ENCODE measurements at places on chromosomes 6 and 20.

GRCh38 chr6:161374971-161375873 lies 101.4 kb upstream of the AGPAT4 start:
- no peak for DNase-seq

DNA sequence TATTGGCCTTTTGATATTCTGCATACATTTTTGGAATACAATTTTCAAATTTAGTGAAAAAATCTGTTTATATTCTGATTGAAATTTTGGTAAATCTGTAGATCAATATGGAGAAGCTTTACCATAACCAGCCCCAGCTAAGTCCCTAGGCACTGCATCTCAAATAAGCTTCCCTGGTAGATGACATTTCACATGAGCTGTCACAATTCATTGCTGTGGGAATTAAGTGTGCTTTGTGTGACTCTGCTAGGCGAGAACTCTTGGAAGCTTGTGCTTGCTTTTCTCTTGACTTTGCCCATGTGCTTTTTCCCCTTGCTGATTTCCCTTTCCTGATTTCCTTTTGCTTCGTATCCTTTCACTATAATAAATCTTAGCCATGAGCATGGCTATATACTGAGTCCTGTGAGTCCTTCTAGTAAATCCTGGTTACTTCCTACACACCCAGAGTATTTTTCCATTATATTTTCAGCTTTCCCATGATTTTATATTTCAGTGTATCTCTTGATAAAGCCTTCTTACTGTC lies 166.5 kb upstream of the MMS22L start:
- no peak for DNase-seq

DNA sequence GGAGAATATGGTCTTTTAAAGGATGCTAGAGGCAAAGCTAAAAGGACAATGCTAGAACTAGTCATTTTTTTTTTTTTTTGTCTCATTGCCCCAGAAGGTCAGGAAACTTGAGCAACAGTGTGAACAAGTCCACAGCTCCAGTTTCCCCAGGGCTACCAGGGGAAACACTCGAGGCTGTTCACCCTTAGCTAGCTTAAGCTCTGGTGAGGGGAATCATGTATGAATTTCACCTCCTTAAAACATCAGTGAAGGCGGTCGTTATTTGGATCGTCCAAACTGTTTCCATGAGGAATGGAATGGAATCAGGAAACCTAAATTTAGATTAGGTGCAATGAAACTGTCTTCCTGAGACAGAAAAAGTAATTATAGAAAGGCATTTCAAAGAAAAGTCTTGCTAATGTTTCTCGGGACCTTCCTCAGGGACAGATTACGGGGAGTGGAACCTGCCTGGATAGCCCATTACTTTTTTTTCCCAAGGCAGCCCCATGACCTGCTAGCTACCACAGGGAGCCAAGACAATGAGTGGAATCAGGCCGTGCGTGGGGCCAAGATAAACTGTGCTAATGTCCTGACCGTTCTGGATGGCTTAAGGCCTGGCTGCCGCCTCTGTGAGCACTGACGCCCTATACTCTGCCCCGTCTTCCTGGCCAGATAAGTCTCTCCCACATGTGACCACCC lies 164.8 kb upstream of the SGK1 start:
- no peak for DNase-seq

DNA sequence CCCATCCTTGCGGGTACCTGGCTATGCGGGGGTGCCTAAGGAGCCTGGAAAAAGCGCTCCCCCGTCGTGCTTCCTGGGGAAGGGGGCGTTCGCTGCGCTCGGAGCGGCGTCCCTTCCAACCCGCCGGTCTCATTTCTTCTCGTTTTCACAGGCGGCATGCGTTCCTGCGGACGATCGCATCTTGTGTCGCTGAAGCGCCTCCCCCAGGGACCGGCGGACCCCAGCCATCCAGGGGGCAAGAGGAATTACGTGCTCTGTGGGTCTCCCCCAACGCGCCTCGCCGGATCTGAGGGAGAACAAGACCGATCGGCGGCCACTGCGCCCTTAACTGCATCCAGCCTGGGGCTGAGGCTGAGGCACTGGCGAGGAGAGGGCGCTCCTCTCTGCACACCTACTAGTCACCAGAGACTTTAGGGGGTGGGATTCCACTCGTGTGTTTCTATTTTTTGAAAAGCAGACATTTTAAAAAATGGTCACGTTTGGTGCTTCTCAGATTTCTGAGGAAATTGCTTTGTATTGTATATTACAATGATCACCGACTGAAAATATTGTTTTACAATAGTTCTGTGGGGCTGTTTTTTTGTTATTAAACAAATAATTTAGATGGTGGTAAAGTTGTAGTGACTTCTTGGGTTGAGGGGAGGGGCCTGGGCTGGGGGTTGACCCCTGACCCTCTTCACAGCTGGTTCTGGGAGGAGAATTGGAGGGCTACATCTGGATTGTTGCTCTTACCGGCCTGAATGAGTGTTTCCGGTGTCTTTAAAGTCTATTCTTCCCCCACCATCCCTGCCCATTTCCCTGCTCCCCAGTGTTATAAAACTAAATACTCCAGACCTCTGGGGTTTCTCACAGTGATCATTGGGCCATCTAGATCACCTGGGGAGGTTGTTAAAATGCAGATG lies 1.1 kb downstream of the ID1 start:
- no peak for DNase-seq

DNA sequence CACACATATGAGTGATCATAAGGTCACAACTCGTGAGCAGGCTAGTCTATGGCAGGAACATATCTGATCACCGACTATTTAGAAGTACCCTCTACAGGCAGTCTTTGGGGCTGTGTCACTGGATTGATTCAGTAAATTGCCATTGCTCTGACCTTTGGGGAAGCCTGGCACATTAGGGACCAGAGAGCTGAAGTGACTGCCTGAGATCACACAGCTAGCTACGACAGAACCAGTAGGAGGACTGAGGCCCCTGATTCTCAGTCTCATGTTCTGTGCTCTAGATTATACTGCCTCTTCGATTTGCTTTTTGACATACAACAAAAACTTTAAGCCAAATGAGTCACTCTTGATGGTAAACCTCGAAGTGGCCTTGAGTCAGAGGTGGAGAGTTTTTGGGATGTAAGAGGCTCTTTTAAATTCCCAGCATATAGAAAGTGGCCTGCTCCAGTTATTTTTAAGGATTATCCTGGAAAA lies 247.5 kb upstream of the SUPT3H start:
- no peak for DNase-seq

DNA sequence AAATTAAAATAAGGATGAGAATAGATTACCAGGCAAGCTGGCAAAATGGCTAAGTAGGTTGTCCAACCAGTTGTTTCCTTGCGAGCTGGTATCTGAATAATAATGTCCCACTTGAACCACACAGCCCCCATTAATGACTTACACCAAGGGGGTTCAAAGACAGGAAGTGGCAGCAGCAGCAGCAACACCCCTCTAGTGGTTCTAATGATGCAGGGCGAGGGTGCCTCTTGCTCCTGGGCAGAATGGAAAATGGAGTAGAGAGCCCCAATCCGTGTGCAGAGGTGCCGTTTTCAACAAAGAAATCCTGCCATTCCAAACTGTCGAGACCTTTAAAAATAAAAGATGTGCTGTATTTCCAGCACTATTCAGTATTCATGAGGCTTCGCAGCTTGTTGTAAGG lies 218.1 kb downstream of the TSHZ2 start:
- DNase-seq, result no peak

DNA sequence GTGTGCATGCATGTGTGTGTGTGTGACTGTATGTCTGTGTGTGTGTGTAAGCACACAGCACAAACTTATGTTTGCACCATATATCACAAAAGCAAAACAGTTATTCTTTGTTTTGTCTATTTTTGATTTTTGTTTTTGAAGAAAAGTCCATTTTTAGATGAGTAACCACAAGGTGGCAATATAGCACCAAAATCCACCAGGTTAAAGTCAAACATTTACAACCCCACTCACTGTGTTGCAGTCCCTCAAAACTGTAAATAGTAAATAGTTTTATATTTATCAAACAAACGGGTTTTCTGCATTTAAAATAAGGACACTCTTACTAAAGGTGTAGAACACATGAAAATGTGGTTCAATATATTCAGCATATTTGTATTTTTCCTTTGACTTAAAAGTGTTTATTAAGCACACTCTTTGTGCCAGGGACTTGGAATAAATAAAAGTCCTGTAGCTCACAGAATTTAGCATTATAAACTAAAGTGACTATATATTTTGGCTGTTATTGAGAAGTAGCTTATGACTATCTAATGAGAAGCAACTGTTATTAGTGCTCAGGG lies 118.5 kb downstream of the GFRAL start:
- DNase-seq, result peak; percentile 20

DNA sequence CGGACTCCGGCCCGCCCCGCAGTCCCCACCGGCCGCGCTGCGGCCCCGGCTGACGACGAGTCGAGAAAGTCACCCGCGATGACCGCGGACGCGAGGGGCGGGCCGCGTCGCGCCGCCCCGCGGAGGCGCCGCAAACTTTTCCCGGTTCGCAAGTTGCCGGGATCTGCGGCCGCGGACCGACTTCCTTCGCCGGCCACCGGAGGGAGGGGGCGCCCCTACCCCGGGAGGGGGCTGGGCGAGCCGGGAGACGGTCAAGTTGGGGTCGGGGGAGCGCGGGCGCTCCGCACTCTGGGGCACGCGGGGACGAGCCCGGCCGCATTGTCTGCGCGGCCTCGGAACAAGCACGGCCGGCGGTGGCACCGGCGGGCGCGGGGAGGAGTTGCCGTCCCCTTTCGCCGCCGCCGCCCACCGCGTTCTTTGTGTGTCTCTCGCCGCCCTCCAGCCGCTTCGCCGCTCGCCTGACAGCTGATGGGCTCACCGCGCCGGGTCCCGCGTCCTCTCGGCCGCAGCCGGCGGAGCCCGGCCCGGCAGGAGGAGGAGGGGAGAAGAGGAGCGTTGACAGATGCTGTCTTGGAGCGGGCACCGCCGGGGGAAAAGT lies 131.6 kb downstream of the OGFRL1 start:
- peak; percentile 60 for DNase-seq

GRCh38 chr20:21725892-21726291 lies 20.4 kb downstream of the PAX1 start:
- no peak for DNase-seq

DNA sequence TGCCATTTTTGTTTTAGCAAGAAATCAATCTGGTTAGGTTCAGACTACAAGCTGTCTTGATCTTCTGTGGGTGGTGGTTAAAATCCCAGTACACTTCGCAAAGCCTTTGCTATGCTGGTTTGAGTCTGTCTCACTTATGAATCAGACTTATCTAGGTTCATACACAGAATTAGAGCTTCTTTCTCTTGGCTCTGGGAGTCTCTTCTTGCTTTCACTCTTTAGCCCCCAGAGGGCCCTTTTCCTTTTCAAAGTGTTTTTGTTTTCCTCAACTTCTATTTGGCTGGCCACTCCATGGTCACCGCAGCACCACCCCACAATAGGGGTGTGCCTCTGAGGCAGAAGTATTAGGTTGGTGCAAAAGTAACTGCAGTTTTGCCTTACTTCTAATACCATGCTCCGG lies 21.3 kb downstream of the ECI2 start:
- no peak for DNase-seq

DNA sequence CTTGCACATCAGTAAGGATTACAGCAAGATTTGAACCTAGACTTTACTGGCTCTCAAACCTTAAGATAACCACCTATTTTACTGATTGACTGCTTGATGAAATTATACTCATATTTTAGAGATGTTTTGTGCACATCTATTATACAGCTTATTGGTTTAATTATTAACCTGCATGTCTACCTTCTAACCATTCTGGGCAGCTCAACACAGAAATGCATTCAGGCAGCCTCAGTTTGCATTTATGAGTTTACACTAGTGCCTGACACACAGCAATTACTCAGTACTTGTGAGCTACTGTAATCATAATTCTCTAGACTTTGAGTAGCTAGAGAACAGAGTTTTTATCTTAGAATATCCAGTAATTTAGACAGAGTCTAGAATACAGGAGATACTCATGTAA lies 273.9 kb upstream of the THEMIS start:
- DNase-seq, result no peak

DNA sequence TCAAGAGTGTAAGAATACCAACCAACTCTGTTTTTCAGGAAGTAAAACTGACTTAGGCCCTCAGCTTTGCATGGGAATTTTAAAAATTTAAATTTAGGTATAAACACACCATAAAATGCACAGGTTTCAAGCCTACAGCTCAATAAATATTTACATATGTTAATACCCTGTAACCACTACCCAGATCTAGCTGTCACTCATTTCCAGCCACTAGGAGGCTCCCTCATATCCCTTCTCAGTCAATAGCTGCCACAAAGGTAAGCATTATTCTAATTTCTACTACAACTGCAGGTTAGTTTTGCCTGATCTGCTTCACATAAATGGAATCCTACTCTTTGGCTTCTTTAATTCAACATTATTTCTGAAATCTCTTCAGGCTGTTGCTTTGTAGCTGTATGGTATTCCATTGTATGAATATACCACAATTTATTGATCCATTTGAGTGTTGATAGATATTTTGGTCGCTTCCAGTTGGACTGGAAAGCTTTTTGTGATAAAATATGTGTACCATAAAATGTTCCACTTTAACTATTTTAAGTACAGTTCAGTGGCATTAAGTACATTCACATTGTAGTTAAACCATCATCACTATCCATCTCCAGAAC lies 32.5 kb upstream of the MEI4 start:
- peak; percentile 6 for DNase-seq

GRCh38 chr6:1838604-1839213 lies 229.0 kb downstream of the FOXC1 start:
- no peak for DNase-seq

DNA sequence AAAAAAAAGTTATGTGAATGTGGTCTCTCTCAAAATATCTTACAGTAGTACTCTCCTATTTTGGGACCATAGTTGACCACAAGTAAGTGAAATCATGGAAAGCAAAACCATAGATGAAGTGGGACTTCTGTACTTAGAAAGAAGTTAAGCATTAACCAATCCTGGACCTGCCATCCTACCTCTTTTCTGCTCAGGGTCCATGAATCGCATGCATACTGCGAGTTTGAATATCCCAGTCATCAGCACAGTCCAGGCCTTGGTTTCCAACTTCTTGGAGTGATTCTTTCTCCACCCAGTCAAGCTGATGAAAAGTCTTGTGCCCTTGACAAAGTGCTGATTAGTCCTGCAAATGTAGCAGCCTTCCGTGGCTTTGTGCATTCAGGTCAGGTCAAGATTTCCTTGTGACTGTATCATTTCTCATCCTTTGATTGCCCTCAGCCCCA lies 46.0 kb downstream of the RNF217 start:
- no peak for DNase-seq

DNA sequence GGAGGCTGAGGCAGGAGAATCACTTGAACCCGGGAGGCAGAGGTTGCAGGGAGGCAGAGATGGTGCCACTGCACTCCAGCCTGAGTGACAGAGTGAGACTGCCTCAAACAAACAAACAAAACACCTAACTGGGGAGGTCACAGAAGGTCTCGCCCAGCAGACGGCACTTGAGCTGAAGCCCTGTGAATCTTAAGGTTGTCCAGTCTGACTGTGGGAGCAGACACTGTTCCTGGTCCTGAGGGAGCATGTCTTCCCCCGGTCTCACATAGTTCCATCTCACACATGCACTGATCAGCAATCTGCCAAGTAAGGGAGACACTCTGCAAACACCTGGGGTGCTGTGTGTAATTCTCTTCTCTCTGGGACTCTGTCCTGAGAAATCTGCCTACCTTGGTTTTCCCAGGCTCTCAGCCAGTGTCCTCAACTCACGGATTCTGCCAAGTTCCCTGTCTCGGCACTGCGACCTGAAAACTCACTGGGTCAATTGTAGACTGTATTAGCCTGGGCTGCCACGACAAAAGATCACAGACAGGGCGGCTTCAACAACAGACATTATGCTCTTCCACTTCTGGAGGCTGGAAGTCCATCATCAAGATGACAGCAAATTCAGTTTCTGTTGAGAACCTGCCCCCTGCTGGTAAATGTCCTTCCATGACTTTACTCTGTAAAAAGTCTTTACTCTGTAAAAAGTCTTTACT lies 94.3 kb downstream of the JPH2 start:
- DNase-seq, result peak; percentile 62

GRCh38 chr20:5148581-5148980 lies 21.8 kb downstream of the CDS2 start:
- no peak for DNase-seq

Measured in common myeloid progenitor, CD34-positive (primary cell).